ENCODE measurements at places on chromosomes 4 and X.

GRCh38 chr4:56320293-56320692 lies 67.0 kb downstream of the AASDH start:
- DNase-seq = no peak

- no peak for DNase-seq
These were observed 201.4 kb downstream of the CCNG2 start for GRCh38 chr4:77358315-77358928.

- DNase-seq = no peak
These were observed 552.6 kb downstream of the INPP4B start for GRCh38 chr4:142293536-142293935.

GRCh38 chrX:152886716-152887115 lies 11.2 kb upstream of the ZNF185 start:
- no peak for DNase-seq

GRCh38 chr4:190019023-190019858 lies 7.8 kb downstream of the FRG2 start:
- DNase-seq = no peak

DNA sequence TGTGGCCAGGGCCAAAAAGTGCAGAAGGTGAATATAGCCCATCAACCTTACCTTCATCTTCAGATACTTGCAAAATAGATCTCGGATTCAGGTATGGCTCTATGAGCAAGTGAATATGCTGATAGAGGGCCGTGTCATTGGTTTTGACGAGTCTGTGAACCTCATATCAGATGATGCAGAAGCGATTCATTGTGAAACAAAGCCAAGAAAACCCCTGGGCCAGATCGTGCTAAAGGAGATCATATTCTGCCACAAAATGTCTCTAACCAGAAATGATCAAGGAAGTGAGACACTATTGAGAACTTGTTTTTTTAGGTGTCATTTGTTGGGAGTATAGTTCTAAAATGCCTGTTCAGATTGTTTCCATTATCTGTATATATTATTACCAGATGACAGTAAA lies 48.3 kb downstream of the PDK3 start:
- no peak for DNase-seq

DNA sequence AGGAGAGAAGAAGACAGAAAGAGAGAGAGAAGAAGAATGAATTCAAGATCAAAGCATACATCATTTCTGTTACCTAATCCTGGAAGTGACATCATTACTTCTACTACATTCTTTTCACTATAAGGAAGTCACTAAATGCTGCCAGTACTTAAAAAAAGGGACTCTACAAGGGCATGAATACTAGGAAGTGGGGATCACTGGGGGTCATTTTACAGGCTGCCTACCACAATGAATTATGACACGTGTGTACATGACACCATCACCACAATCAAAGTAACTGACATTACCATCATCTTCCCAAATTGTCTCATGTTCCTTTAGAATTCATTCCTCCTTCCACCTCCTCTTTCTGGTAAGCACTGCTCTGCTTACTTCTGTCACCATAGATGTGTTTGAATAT lies 227.0 kb downstream of the CPE start:
- DNase-seq = no peak

GRCh38 chr4:127503111-127503510 lies 129.6 kb upstream of the INTU start:
- no peak for DNase-seq

GRCh38 chr4:23766344-23766743 lies 123.5 kb downstream of the PPARGC1A start:
- no peak for DNase-seq

GRCh38 chr4:40186665-40187014 lies 10.2 kb upstream of the RHOH start:
- no peak for DNase-seq

DNA sequence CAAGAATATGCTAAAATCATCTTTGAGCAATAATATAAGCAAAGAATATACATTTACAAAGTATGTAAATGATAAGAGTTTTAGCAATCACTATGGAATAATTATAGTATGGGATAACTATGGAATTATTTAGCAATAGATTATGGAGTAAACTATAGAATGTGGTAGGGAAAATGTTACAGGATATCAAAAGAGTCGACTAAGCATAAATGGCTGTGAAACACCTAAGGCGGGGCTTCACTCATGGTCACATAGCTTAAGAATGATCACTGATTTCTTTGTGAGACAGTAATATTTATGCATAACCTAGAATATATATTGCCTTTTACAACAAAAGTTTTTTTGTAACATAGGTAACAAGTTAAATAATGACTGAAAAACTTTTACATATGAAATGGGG lies 2049.7 kb downstream of the ARAP2 start:
- no peak for DNase-seq

GRCh38 chrX:21781525-21781924 lies 23.6 kb upstream of the SMPX start:
- no peak for DNase-seq

DNA sequence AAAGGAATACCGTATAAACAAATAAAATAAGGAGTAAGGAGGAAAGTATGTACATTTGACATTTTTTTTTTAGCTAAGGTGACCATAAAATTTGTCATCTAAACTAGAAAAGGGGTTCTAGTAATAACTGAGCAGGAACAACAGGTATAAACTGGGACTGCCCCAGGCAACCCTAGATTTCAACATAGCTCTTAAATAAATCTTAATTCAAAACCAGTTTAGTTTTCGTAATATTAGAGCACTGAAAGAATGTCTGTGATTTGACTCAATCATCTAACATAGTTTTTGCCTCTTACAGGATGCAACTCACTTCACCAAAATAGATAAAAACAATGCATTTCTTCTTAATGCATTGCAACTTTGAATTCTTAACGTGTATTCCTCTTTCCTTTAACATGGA lies 257.7 kb downstream of the ADAMTS3 start:
- no peak for DNase-seq

DNA sequence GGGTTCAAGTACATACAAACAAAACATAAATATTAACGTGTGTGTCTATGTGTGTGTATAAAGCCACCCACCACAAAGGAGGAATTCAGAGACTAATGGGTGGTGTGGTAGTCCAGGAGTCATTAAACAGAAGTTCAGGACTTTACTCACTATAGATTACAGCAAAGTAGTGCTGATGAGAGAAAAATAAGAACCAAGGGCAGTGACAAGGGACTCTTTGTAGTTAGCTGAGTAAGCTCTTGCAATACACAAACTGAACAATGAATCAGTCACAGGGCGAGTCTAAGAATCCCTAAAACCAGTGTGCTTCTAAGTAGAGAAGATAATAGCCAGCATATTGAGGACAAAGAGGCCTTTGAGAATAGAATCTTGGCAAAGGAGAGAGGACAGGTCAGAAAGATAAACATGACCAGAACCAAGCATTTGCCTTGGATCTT lies 232.4 kb downstream of the PPP3CA start:
- DNase-seq = no peak

DNA sequence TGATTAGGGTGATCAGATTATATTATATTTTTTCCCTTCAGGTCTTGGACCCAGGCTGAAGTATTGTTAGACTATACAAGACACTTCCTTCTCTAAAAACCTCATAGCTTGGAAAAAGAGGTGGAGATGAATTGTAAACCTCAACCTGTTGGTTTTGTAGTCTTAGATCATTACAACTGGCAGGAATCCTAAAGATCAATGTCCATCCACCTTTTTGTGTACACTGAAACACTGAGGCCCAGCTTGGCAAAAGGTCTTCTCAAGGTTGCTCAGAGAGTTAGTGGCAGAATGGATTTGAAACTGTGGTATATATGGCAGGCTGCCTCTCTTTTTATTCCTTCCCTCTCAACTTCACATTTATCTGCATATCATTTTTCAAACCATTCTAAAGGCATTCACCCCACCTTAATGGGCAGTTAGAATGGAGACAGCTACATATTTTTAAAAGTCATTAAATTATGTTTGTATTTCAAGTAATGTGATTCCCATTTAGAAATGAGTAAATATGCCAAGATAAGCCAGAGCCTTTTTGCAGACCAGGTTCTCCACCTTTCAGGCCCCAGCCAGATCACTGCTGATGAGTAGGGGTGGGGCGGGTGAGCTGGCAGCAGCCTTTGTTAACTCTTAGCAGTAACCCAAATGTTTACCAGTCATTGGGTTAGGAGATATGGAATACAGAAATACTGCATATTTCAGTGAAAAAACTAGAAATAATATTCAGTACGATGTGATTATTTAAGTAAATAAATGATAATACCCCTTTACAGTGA lies 243.2 kb upstream of the F9 start:
- no peak for DNase-seq
